Stimulated activated CD4-positive, alpha-beta T cell treated with anti-CD3 and anti-CD28 coated beads, Interleukin-15, amount 100 ng/mL, for 24 hours (primary cell): ENCODE measurements at places on chromosomes 5 and 9.

- no peak for DNase-seq
Measured at GRCh38 chr9:78515108-78515507, 218.2 kb downstream of the PSAT1 start.

DNA sequence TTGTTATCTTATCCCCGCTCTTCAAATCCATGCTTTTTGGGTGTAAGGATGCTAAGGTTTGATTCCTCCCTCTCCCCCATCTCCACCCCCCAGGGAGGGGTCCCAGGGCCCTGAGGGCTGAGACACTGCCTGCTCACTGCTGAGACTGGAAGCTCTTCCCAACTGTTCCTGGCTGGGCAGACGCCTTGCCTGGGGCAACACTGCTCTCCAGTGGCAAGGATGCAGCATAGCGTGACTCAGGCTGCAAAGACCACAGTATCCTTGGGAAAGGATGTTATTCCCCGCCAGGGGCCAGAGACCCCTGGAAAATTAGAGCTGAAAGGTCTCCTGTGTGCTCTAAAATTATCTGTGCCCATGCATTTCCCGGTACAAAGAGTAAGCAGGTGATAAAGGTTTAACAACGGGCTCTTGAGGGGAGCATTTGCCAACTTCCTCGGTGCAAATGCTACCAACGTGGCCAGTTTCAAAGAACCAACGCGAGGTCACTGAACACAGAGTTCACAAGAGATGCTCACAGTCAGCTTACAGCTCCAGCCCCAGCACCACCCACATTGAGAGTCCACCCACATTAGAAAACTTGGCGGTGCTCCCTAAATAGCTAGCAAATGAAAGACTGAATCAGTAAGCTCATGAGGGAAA, 271.9 kb downstream of the NSG2 start:
- no peak for DNase-seq

DNA sequence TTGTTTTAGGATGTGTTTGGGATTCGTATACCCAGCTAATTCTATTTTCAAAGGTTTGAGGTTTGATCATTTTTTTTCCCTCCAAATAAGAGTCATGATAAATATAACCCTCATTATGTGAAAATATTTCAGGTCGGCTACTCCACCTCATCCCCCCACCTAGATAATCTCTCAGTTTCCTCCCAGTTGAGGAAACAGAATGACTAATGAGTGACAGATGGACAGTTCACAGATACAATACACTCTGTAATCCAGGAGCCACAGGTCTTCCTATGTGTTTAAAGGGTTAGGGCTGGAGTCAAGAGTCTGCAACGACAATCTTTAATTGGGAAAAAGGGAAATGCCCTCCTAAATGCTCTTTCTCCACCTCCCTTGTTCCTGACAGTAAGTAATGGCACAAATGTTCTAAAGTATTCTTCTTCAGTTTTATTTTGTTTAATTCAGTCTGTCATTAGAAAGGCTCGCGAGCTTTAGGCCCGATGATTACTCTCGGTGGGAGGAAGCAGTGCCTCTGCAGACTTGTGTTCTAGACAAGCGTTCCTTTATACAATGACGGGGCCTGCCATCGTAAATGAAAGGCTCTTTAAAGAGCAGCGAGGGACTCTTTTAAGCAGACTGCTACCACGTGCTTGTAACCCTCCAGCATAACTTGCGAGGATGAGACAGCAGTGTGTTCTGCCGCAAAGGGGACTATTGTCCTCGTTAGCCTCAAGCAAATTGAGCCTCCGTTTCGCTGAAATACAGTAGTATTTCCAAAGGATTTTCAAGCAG, 69.0 kb downstream of the MEF2C start:
- DNase-seq, result no peak

DNA sequence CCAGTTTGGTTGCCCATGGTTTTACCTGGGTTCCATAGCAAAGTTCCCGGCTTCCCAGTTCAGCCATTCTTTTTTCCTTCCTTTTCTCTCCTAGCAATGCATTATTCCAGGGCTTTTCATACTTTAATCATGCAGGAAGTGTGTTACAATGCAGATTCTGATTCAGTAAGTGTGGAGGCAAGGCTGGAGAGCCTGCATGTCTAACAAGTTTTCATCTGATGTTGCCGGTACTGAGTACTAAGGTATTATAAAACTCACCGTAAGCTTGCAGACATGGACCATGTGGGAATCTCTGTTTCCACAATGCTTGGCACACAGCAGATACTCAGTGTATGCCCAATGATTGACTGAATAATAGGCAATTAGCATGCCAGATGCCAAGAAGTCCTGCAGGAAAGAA, 102.9 kb upstream of the SHB start:
- DNase-seq, result no peak

DNA sequence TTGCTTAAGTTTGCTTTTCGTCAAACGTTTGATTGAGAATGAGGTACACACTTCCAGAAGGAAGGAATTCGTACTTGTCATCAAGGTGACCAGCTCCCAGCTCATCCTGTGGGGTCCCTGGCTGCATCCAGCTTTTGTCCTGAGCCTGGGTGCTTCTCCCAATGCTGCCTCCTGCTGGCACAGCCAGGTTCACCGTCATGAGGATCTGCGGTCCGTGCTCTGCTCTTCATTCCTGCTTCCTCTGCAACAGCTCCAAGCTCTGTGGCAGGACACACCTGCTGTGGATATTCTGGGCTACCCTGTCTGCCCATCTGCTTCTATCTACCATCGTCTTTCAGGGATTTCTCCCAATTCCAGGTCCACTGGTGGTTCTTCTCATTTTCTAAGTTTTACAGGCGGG, 13.3 kb upstream of the UBE2QL1 start:
- DNase-seq, result peak; percentile 26

DNA sequence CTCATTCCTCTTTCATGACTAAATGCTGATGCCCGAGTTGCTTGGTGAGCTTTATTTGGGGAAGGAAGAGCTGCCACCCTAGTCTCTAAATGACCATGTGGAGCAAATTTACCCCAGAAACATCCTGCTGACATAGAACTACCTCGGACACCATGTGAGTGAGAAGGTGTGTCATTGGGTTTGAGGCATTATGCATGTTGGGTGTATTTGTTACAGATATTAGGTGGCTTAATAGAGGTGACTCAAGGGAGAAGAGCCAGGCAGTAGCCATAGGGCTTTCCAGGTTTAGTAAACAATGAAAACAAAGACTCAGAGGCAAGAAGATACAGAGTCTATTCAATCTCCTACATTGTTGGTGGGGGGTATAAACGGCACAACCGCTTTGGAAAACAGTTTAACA, 581.5 kb downstream of the CCDC171 start:
- DNase-seq, result no peak

- no peak for DNase-seq
Measured at GRCh38 chr5:176854164-176854563, 43.8 kb downstream of the UNC5A start.

- DNase-seq, result peak; percentile 59
Measured at GRCh38 chr9:129609486-129610212, 11.3 kb downstream of the C9orf50 start.

DNA sequence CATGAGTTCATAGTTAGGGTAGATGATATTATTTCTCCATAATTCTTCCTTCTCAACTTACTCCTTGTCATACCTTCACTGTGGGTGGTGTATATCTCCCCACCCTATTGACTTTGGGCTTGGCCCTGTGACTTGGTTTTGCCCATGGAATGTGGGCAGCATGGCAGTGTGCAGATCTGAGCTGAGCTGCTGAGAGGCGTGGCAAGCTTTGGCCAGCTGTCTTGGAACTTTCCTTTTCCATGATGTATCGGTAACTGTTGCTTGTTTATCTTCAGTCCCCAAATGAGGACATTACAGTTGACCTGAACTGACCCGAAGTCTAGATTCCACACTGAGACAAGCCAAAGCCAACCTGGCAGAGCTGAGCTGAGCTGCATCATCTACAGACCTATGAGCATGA, 70.4 kb downstream of the RALGPS1 start:
- DNase-seq, result no peak

- DNase-seq, result no peak
Measured at GRCh38 chr5:82493221-82493620, 215.1 kb upstream of the RPS23 start.

- no peak for DNase-seq
Measured at GRCh38 chr9:126861707-126862103, 1.3 kb downstream of the ZBTB34 start.

DNA sequence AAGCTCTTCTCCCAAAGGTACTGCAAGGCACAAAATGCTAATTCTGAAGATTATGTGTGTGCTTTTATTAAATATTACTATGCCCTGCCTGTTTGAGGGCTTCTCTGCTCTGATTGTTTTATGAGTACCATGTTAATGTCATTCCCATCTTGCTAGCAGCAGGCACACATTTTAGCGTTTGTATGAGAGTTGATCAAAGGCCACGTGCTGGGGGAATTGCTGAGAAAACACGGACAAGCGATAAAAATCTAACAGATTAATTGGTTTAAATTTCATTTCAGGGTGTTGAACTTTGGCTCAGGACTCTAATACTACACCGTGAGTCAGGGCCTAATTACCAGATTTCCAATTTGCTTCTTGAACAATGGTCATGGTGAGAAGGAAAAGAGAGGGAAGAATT, 298.4 kb downstream of the EBF1 start:
- DNase-seq, result no peak

DNA sequence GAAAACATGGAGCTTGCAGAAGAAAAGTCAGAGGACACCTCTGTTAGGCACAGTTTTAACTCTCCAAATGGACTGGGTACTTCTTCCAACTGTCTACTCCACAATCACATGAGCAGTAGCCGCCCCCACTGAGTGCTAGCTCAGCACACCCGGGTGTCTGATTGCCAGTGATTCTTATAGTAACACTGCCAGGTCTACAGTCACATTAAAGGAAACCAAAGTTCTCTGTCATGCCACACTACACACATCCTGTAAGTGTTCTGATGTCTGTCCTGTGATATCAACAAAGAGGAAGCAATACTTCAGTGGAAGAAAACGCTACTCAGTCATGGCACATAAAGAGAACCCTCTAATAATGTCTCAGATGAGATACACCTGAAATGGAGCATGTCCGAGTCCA, at the start of gene HAVCR2:
Gene HAVCR2, minus strand, starts transcription at position 69 of the 400 bp plus-strand sequence. Its CDS starts 61 bp downstream, at position 8.
- peak; percentile 65 for DNase-seq

DNA sequence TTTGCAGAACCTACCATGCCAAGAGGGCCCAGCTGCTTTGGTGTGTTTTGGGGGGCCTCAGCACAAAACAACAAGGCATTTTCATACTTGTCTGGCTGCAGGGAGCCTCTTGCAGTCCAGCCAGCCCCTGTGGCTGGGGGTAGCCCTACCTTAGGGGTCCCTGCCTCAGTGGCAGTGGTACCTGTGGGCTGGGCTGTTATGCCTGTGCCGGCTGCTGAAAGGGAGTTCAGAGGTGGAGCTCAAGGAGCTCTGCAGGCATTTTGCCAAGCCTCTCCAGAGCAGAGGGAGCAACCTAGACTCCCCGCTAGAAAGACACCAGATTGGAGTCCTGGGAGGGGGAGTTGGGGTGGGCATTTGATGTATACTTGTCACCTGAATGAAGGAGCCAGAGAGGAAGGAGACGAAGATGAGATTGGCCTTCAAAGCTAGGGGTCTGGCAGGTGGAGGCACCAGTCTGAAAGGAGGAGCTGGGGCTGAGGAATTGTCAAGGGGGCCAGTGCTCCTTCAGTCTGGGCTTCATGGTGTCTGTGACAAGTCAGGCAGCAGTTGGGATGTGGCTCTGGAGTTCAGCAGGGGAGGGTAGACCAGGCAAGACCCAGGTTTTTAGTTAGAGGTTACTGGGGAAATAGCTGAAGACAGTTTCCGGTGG, 1.5 kb downstream of the SHROOM1 start:
- DNase-seq, result no peak

- DNase-seq, result no peak
Measured at GRCh38 chr5:36870399-36871040, 6.0 kb upstream of the NIPBL start.

- DNase-seq, result no peak
Measured at GRCh38 chr5:143913008-143913752, 101.2 kb downstream of the HMHB1 start.

DNA sequence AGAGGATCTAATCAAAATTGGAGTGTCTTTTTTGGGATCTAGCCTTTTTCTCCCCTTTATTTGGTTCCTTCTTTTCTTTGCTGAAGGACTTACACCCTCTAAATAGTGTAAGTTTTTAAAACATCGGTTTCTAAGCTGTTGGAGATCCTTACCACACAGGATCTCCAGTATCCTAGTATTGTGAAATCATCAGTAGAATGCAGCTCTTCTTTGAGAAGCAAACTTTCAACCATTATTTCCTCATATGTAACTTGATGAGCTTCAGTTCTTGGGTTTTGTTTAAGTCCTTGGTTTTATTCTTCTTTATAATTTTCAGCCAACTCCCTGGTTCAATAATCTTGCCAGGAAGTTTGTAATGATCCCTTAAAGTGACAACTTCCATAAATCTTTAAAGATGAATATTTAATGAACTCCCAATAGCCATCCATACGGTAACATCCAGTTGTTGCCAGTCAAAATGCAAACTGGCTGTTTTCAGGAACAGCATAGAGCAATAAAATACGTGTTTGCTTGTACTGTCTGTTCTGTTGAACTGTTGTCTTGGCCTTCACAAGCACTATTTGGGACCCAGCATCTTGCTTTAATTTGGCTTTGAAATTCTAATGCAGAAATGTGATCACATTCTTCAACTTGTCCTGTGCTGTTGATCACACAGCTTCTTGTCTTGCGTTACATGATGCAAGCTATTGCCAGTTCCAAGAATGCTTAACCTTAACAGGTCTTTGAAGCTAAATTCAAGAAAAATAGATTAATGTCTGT, 34.8 kb upstream of the TTC23L start:
- no peak for DNase-seq

DNA sequence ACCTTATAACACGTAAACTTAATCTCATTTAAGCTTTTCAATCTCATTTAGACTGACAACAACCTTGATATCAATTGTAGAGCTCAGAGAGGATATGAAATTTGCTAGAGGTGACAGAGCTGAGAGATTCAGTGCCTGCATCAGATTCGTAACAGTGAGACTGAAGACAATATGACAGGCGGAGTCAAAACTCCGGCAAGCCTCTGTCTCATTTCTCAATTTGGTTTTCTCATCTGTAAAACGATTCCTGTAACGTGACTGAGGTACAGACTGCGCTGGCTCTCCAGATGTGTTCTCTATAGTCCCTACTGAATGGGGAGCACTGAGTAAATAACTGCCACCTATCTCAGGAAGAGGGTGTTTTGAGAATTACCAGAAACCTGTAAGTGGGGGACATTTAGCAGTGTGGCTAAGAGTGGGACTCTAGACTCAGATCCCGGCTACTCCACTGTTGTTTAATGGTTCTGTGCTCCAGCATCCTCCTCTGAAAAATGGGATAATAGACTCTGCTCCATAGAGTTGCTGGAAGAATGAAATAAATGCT, 3.0 kb upstream of the MCIDAS start:
- no peak for DNase-seq

DNA sequence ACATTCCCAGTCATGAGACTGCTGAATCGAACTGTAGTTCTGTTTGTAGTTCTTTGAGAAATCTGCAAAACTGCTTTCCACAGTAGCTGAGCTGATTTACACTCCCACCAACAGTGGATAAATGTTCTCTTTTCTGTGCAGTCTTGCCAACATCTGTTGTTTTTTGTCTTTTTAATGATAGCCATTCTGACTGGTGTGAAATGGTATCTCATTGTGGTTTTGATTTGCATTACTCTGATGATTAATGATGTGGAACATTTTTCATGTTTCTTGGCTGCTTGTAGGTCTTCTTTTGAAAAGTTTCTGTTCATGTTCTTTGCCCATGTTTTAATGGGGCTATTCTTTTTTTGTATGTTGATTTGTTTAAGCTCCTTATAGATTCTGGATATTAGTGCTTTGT, 187.3 kb upstream of the TLE4 start:
- DNase-seq, result no peak
